ENCODE measurements at places on chromosomes 3 and 15.

- DNase-seq: no peak
Observed at GRCh38 chr3:15556512-15556911, 35.0 kb upstream of the COLQ start.

- DNase-seq: no peak
Observed at GRCh38 chr3:8385848-8386620, 115.6 kb upstream of the LMCD1 start.

- no peak for DNase-seq
Observed at GRCh38 chr3:190076136-190076535, 44.6 kb downstream of the P3H2 start.

GRCh38 chr3:7865611-7866010, 636.0 kb upstream of the LMCD1 start:
- no peak for DNase-seq

DNA sequence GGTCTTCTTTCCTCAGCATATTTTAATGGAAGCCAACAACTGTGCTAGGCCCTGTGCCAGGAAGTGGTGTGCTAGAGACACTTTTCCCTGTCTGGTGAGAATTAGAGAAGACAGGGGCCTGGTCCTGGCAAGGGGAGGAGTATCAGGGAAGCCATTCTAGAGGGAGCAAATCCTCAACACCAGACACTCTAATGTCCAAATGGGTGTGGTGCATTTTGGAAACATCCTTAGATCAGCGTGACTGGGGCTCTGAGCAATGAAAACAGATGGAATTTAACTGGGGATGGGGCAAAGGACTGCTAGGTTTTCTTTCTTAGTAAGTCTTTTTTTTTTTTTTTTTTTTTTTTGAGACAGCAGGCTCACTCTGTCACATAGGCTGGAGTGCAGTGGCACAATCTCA, 7.7 kb upstream of the VPS18 start:
- DNase-seq: no peak

DNA sequence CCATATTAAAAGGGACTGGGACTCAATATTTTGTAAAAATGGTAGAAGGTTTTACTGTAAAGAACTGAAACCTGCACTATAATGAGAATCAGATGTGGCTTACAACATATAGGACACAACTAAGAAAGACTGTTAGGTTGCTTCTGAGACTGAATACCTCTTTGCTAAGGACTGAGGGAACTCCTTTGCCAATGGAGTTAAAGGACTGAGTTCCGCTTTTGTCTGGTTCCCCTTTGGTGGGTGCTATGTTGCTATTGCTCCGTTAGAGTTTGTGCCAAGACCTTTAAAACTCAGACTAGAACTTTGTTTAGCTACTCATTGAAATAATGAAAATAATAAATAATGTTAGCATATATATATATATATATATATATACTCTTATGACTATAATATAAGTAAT, 147.8 kb upstream of the KCNMB2 start:
- DNase-seq: no peak

DNA sequence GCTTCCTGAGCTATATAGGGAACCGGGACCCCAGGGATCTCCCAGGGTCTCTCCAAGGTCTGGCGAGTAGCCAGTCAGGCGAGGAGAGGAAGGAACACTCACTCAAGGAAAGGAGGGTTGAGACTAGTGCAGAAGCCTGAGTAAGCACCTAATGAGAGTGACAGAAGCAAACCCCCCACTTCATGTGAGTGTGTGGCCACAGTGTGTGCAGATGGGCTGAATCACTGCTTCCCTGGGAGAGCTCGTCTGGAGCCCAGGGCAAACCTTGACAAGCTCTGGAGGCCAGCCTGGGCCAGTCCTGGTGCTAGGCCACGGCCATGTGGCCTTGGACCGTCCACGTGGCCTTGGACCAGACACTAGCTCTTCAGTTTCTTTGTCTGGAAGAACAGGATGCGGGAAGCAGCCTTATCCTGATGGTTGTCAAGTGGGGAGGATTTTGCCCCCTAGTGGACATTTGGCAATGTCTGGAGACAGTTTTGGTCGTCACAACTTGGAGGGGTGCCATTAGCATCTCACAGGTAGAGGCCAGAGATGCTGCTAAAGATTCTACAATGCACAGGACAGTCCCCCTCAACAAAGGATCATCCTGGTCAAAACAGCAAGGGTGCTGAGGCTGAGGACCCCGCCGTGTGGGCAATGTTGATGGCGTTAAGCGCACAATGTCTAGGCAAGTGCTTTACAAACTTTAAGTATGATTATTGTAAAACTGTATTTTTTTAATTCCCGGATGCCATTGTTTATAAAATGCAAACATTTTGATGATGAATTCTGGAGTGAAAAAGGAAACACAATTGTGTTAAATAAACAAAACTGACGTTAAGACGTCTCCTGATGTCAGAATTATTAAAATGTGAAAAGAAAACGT, 34.8 kb upstream of the CTSH start:
- DNase-seq: no peak

DNA sequence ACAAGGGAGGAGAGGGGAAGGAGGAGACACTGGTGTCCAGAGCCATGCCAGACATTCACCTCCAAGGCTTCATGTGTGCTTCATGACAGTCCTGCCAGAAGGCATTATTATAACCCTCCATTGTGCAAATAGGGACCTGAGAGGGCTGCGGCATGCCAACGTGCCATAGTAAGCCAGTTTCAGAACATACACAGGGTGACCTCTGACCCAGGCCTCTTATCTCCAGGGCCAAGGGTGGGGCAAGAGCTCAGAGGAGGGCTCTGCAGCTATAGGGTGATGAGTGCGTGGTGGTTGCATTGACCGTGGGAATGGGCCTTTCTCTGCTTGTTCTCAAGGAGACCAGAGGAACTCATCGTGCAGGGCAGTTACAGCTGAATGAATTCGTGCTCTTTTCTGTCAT, 9.7 kb upstream of the ACSBG1 start:
- DNase-seq: no peak

DNA sequence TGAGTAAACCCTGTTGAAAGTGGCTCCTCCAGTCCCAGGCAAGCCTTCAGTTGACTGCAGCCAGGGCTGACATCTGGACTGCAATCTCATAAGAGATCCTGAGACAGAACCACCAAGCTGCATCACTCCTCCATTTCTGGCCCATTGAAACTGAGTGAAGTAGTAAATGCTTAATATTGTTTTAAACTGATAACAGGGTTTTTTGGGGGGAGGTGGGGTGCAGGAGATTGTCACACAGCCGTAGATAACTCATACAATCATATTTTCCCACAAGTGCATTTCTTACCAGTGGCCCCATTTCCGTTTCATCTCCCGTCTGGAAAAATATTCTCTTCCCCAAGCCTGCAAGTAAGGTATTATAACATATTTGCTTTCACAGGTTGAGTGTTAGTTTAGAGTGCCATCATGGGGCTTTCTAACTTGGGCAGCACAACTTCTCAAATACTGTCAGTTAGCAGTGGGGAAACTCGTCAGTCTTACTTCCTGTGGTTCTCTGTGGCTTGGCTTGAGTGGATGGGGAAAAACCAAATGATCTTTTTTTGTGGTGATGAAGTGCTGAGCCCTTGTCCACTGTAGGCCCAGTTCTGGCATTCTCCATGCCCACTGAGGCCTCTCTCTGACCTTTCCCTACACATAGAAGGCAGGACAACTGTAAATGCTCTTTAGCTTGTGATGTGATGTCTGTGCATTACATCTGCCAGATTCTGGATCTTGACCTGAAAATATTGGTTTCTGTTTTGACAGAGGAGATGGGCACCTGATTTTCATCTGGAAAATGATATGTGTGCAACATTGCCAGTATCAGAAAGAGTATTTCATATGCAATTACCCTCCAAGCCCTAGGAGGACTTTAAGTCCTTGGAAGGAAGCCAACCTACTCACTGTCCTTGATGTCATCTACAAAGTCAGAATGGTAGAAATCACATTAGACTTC, 90.1 kb upstream of the BHLHE40 start:
- DNase-seq: no peak

DNA sequence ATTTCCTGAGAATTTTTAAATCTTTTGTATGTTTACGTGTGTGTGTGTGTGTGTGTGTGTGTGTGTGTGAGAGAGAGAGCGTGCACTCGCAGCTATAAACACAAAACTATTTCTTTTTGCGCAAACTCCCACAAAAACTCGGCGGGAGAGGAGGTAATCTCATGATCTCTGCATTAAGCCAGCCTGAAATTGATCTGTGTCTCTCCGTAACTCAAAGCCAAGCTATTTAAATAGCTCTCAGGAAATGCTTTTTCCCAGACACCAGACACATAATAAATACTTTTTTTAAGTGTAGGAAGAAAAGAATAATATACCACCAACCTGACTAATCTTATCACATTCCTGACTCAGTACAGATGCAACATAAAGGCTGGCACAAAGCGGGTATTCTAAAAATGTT, 226.8 kb downstream of the MAGI1 start:
- DNase-seq: no peak

DNA sequence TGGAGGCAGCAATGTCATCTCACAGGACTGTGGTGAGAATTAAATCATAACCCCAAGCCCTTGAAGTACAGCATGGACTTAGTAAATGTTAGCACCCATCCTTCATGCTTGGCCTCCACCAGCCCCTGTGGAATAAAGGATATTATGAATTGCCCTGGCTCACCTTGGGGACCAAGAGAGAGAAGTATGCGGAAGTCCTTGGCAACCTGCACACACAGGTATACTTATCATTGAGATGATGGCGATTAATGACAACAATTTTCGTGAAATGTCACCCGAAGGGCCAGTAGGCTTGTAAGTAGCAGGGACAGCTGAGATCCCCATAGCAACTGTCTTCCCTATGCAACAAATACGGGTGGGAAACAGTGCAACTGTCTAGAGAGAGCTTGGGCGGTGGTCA, 102.0 kb downstream of the FAM43A start:
- DNase-seq: no peak

GRCh38 chr3:110686701-110687100, 384.9 kb upstream of the NECTIN3 start:
- no peak for DNase-seq

DNA sequence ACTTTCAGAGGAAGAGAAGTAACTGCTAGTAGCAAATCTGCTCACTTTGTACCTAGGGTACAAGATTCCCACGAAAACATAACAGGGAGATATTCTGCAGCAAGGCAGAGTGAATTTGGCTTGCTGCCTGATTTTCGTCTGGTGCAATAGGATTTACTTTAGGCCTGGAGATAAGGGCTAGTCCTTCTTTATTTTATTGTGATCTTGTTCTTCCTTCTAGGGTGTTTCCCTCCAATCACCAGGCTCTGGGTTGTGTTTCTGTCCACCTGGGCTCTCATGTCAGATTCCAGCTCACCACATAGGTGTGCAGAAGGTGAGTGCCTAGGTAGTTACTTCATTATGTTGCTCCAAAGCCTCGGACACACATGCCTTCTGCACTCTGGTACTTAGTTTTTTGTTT, 211.8 kb upstream of the RGMA start:
- no peak for DNase-seq

GRCh38 chr3:197376020-197376419, 77.6 kb upstream of the DLG1 start:
- DNase-seq: no peak

DNA sequence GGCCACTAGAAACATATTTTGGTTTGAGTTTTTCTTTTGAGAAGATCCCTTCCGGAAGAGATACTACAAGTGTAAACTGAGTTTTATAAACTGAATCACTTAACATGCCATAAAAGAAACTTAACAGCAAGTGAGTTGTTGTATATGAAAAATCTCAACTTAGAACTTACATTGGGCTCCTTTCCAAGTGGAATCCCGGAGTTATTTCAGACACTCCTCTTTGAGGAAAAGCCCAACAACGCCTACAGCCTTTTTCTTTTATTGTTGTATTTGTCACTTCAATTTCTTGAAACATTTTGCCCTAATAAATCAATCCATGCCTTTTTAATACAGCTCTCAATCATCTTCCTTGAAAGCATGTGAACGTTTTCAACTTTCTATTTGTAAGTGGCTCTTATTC, 137.3 kb downstream of the FEZF2 start:
- DNase-seq: no peak

DNA sequence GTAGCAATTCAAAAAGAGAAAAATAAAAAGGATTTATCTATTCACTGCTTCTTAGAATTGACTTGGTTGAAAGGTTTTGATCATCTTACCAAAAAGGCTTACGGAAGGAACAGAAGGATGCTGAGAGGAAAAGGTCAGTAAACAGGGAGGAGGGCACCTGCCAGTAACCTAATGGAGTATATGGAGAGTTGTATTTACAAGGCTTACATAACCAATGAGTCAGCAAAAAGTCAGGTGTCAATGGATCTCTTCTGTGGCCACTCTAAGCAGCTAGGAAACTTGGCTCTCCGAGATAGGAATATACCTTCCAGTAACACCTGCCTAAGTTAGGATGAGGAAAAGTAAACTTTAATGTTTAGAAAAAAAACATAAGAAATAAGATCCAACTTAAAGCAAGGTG, 80.5 kb upstream of the PLXND1 start:
- DNase-seq: no peak

GRCh38 chr3:57080171-57080570, 19.7 kb downstream of the SPATA12 start:
- DNase-seq: no peak

DNA sequence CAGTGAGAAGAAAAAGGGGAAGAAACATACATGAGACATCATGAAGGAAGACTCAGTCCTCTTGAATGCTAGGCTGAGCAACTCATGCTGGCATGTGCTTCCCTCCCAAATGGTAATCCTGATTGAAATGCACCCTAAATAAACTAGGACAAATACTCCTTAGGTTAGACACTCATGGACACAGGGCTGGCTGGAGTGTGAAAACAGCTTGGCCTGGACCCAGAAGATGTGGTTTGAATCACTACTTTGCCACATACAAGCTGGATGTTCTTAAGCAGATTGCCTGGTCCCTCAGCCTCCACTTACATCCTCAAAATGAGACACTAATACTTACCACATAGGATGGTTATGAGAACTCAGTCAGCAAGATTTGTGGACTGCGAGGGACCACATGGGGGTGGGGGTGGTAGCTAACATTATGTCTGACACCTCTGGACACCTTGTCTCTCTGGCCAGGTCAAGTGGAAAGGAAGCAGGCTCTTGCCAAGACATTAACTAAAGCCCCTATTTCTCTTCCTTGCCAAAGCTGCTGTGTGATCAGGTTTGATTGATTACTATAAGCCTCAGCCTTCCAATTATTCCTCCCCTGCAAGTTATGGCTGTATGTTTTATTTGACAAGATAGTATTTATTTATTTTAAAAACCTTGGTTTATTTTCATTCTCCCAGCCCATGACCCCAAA, 138.9 kb upstream of the SLC7A14 start:
- no peak for DNase-seq

- DNase-seq: no peak
Observed at GRCh38 chr3:29775340-29775739, 494.5 kb downstream of the RBMS3 start.

DNA sequence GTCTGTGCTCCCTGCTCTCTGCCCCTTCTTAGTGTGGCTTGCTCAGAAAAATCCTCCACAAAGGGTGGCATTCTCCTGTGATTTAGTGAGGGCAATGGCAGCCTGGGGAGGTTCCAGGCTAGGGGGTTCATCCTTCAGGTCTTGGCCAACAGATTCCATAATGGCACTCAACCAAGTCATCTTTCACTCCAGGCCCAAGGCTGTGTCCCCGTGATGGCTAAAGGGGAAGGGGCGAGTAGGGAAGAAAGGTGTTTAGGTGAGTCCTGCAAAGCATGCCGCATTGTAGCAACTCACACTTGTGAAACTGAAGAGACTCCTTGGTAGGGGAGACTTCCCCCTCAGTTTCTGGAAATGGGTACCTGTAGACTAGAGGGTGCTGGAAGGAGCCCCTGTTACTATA, 105.6 kb downstream of the THSD4 start:
- DNase-seq: no peak

Data from caudate nucleus (tissue), 63 donors.